Vagina (tissue), 2 donors: ENCODE measurements at places on chromosomes 13 and 19.

GRCh38 chr13:63472711-63473110 lies 2057.1 kb upstream of the PCDH20 start:
- no peak for DNase-seq

GRCh38 chr13:32225481-32225931 lies 89.7 kb downstream of the ZAR1L start:
- no peak for DNase-seq

GRCh38 chr13:23799945-23800344 lies 89.3 kb downstream of the MIPEP start:
- no peak for DNase-seq

DNA sequence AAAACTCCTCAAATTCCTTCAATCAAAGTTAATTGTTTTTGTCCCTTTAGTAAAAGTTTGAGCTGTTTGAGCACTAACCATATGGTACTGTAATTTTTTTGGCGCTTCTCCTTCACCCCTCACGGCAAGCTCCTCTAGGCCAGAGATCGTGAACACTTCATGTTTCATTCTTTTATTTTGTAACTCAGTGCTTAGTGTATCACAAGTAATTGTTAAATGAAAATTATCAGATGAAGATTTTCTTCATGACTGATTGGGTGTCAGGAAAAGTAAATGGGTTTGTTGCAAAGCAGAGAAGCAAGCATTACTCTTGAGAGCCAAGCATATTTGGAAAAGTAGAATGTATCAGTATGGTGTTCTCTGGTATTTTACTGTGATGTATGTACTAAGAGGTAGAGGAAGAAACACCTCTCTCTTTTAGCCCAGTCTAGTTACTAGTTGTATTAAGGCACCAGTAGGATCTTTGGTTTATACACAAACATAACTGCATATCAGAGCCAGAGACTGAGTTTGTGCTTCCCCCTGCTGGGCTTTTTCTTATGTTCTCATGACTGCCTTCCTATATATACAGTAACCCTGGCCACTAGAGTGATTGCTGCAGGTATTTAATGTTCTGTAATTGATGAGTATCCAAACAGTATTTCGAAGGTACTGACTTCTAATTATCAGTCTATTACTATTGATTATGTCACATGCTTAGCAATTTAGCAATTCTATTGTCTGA lies 202.3 kb upstream of the KLHL1 start:
- no peak for DNase-seq

GRCh38 chr13:72384879-72385278 lies 342.6 kb downstream of the MZT1 start:
- no peak for DNase-seq
